ENCODE measurements at places on chromosomes 11 and 22.

- DNase-seq, result no peak
Measured at GRCh38 chr11:8355416-8355742, 91.7 kb upstream of the LMO1 start.

DNA sequence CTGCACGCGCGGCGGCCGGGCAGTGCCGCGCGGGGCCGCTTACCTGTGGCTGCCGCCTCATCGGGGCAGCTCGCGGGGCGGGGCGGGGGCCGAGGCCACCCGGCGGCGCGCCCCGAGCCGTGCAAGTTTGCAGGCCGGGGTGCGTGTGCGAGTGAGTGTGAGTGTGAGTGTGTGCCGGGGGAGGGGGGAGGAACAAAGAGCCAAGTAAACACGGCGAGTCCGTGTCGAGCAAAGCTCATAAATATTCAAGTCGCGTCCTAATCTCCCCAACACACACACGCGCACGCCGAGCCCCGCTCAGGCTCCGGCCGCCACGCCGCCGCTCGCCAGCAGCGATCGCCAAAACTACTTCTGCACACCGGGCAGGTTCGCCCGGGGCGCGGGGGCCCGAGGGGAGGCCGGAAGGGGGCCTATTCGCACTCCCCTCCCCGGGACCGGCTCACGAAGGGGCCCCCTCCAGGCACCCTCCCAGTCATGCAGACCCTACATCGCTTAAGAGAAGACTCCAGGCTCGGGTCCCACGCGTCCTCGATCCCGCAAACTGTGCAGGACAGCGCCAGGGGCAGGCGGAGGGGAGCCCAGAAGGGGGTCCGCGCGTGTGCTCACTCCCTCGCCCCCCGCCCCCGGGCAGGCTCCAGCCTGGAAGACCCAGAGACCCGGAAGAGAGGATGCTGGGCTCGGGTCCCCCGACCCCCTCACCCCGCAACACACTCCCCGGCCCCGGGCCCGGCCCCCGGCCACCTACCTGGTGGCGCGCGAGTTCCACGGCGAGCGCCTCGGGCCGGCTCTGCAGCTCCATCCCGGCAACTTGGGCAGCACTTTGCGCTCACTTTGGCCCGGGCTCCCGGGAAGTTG lies 827 bp downstream of the PHF21B start:
- no peak for DNase-seq

GRCh38 chr11:113484223-113484622 lies 9.0 kb upstream of the DRD2 start:
- DNase-seq, result no peak

DNA sequence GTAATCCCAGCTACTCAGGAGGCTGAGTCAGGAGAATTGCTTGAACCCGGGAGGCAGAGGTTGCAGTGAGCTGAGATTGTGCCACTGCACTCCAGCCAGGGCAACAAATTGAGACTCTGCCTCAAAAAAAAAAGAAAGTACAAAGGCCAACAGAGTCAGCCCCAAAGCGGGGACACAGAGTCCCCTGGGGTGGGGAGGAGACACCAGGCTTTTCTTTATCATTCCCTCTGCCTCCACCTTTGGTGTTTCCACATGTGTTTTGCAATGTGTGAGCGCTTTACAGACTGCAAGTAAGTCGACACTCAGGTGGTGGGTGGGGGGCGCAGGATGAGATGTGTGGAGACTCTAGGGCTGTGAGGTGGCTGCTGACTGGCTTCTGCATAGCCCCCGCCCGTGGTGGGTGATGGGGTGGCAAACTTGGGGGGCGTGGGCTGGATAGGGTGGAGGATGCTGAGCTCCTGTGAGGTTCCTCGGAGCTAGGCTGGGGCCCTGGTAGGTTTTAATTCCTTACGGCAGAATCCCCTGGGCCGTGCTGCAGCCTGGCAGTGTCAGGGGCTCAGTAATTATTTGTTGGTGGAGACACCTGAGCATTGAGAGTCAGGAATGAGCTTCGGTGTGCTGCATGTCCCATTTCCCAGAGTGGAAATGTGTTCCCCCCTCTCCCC lies 177.2 kb downstream of the CTTN start:
- DNase-seq, result no peak

GRCh38 chr11:88818978-88819377 lies 246.8 kb downstream of the GRM5 start:
- no peak for DNase-seq

DNA sequence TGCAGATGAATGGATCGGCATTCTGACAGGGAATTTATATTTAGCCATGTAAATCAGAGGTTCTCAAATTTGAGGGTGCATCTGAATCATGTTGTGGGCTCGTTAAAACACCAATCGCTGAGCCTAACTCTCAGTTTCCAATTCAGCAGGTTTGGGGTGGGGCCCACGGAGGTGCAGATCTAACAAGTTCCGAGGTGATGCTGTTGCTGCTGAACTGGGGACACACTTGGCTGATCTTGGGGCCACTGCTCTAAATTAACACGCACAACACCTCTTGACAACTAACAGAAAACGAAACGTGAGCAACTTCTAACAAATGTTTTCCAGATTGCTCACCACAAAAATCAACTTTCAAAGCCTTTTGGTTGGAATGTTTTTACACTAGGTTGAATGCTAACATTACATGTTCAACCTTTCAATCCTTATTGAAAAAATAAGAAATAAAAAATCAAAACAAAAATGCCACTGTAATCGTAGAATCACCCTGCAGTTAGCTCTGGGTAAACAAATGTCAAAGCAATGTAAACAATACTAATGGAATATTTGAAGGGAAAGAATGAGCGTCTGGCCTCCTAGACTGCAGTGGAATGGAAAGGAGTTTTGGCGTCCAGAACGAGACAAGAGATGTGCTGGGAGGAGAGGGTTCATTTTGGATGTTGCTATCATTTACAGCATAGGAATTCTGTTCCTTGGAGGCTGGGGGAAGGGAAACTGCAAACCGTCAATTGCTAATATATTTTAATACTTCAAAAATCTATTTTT lies 68.3 kb upstream of the SLC6A5 start:
- no peak for DNase-seq

- no peak for DNase-seq
Measured at GRCh38 chr11:119580081-119580480, 148.9 kb downstream of the NECTIN1 start.

- DNase-seq, result no peak
Measured at GRCh38 chr11:44351898-44352498, 42.1 kb upstream of the ALX4 start.

DNA sequence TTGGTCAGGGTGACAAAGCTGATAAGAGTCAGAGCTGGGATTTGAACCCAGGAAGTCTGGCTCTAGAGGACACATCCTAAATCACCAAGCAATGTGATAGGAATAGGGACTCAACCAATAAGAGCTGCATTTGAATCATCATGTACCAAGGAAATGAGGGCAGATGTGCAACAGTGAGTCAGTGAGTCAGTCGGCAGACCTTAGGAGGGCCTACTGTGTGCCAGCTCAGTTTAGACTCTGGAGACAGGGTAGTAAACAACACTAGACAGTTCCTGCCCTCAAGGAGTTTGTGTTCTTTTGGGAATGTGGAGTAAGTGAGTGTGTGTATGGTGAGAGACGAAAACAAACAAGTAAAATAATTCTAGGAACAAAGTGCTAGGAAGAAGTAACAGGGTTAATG lies 11.2 kb downstream of the IL10RA start:
- peak; percentile 35 for DNase-seq

- no peak for DNase-seq
Measured at GRCh38 chr11:92159931-92160330, 64.7 kb upstream of the FAT3 start.

DNA sequence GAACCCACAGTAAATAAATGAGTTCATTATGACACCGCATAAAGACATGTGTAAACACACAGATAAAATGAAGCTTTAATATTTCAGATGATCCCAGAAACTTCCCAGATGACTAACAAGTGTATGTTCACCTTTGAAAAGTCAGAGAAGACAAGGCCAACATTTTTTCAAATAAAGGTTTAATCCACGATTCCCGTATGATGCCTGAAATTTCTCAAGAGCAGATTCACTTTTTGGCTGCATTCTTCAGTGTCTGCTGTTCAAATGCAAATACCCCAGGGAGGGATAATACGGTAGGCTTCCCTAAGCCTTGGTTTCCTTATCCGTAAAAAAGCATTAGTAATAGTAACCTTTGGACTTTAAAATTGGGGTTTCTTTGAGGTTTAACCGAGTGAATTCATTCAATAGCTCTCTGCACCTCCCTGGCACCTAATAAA lies 62.5 kb downstream of the SYTL2 start:
- DNase-seq, result no peak

GRCh38 chr11:134644476-134645456 lies 232.7 kb upstream of the B3GAT1 start:
- no peak for DNase-seq

GRCh38 chr11:95999711-96000406 lies 76.0 kb upstream of the MTMR2 start:
- DNase-seq, result no peak

GRCh38 chr22:36335621-36336020 lies 52.1 kb downstream of the MYH9 start:
- no peak for DNase-seq

DNA sequence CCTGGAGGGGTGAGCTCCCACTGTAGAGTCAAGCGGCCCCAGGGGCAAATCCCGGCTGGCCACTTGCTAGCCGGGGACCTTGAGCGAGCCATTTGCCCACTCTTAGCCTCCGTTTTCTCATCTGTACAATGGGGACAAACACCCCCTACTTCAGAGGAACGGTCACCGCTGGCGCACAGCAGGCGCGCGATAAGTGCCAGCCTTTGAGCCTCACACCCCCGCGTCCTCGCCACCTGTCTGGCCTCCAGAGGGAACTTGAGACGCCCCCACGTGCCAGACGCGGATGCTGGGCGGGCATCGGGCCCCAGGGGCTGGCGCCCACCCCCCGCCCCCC lies 72.6 kb upstream of the TCF20 start:
- peak; percentile 72 for DNase-seq

DNA sequence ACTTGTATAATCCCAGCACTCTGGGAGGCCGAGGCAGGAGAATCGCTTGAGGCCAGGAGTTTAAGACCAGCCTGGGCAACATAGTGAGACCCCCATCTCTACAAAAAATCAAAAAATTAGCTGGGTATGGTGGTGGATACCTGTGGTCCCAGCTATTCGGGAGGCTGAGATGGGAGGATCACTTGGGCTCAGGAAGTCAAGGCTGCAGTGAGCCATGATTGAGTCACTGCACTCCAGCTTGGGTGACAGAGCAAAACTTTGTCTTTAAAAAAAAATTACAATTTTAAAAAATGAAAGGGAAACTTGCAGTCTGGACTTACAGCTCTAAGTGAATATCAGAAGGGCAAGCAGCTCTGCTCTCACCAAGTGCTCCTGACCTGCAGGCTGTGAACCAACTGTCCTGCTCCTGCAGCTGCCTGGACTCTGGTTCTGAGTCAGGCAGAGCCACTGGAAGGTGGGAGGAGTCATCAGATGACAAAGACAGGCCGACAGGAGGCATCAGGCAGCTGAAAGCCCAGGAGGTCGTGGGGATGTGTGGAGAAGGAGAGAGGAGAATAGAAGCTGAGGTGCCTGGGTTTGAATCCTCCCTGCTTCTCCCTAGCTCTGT lies 9.6 kb downstream of the SMTNL1 start:
- DNase-seq, result peak; percentile 76

DNA sequence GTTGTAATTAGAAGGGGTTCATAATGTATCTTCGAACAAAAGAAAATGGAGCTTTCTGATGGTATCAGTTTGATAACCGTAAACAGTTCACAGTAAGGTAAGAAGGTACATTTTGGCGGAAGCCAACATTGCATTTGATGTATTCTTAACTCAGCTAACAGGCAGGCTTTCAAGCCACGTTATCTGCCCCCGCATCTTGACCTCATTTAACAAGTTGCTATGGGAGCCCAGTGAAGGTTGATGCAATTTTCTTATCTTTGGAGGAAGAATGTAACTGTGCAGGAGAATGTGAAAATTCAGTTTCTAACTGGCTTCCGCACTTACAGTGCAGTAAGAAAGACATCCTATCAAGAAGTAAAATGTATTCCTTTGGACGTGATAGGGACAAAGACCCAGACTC lies 110.6 kb downstream of the ETS1 start:
- no peak for DNase-seq

- no peak for DNase-seq
Measured at GRCh38 chr22:39773976-39774539, 119.5 kb downstream of the ENTHD1 start.

- DNase-seq, result no peak
Measured at GRCh38 chr11:75802021-75802912, 12.7 kb upstream of the UVRAG start.

DNA sequence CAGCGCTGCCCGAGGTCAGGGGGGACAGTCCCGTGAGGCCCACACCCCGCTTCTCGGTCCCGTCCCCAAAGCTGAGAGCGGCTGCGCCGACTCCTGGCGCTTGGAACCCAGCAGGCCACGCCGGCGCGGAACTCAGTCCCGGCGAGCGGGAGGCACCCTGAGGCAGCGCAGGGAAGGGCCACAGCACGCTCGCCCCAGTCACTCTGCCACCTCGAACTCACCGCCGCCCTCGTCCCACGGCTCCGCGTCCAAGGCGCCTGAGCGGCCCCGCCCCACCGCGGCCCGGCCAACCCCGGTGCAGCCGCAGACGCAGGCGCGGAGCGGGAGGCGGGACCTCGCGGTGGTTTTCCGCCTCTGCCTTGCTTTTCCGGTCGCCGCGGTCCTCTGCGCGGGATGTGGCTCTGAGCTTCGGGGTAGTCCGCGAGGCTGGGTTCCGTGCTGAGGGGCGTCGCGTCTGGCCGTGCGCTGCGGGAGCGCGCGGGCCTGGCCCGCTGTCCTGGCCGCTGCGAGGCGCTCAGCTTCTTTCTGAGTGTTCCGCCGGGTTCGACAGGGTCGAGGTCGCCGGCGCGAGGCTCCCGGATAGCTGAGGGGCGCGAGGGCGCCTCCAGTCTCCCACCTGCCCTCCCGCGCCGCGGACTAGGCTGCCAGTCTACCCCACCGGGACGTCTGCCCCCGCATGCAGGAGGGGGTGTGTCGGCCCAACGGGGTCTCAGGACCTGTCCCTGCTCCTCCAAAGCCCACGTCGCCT lies at the start of gene CDPF1:
TSS of gene CDPF1 (minus strand) at position 259 of the 748 bp plus-strand sequence. CDS start 2,009 bp downstream, outside the sequence.
- peak; percentile 86 for DNase-seq

- peak; percentile 80 for DNase-seq
Measured at GRCh38 chr11:49995565-49995964, 13.2 kb upstream of the OR4C12 start.

GRCh38 chr11:134119094-134119493 lies 50.2 kb downstream of the JAM3 start:
- no peak for DNase-seq

DNA sequence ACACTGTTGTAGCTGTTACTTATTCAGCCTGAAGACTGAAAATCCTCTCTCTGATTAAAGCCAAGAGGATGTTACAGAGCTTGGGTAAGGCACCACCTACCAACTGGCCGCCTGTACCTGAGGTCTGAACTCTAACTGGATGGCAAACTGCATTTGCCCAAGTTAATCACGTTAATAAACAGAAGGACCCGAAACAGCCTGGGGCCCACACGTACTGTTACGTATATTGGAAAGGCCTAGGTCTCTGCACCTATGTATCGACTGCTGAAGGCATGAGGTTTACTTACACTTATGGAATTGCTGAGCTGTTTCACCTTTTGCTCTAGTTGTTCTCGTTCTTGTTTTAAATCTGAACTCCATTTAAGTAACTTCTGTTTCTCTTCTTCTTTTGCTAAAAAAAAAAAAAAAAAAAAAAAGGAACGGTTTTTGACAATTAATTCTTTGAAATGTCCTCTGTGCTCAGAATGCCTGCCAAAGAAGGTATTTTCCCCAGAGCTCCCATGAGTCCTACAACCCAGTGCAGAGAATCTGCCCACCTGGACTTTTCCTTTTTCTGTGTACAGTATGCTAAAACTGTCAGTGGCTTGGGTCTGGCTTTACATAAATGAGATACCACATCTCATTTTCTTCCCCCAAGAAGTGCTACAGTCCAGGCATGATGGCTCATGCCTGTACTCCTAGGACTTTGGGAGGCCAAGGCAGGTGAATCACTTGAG lies 13.1 kb downstream of the LARGE2 start:
- no peak for DNase-seq

- no peak for DNase-seq
Measured at GRCh38 chr11:128687321-128687720, 6.6 kb upstream of the FLI1 start.
